ENCODE measurements at places on chromosomes 4 and X. TPM values are rescaled to one million over a fixed set of nuclear protein-coding genes. Genes with fewer than 3 reads are reported as not detected.

SPANXA1 gene
- total RNA-seq = not detected

INTS6L gene
- total RNA-seq = 11.8 TPM

MAP3K15 gene
- 0.13 TPM for total RNA-seq

F11 gene
- total RNA-seq = not detected

TCEAL6 gene
- total RNA-seq = not detected

CPLX1 gene
- 11.6 TPM for total RNA-seq

CXCL9 gene
- 1.6 TPM for total RNA-seq

HSFX2 gene
- total RNA-seq = 0.71 TPM

PROM1 gene
- total RNA-seq = 0.40 TPM

SATL1 gene
- total RNA-seq = not detected

TMEM31 gene
- 1.4 TPM for total RNA-seq

ARSJ gene
- total RNA-seq = 5.3 TPM

ARHGAP36 gene
- not detected for total RNA-seq

MAGEA3 gene
- total RNA-seq = not detected

SYTL4 gene
- total RNA-seq = 18.0 TPM

CXorf65 gene
- not detected for total RNA-seq

MAGEH1 gene
- total RNA-seq = 37.0 TPM

Data from sciatic nerve (tissue), 2 donors.